Karpas-422 (cell line): ENCODE measurements at places on chromosomes 5 and 9.

GRCh38 chr5:16931334-16932110 lies 4.6 kb downstream of the MYO10 start:
- no peak for DNase-seq

DNA sequence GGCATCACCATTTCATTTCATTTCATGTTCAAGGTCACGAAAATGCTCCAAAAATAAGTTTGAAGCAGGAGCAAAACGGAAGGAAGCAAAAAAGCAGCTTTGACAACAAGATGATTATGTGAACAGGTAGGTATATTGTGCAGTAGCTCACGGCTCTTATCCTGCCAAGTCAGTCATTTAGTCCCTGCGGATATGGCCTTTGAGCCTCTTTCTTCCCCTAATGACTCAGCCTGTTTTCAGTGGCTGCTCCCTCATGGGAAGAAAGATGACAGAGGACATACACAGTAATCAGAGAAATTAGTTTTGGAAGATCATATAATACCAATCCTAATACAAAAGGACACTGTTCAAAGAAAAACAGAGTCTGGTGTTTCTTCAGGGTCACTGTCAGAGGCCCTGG lies 155.8 kb upstream of the GRAMD2B start:
- no peak for DNase-seq

- DNase-seq = no peak
These were observed 38.8 kb upstream of the SHB start for GRCh38 chr9:38107811-38108304.

DNA sequence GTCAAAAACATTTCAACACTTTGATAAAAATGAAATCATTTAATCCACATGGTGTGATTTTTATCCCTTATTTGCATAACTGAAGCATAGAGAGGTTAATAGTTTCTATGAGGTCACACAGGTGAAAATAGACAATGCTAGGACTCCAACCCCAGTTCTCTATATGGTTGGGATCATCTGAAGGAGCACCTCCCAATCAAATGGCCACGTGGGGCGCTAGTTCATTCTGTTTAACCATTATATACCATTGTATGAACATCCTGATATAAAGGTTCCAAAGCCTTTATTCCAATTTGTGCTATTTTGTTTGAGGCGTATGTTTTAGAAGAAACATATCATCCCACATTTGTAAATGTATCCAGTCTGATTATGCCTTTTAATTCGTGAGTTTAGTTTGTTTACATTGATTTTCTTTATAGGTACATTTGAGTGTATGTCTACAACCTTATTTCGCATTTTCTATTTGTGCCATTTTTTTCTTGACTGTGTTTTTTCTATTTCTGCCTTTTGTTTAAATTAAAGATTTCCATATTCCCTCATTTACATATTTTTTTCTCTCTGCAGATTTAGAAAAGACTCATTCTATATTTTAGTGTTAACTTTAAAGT lies 1092.0 kb downstream of the MAT2B start:
- DNase-seq = peak; percentile 68

GRCh38 chr5:96051401-96051830 lies 89.8 kb upstream of the ELL2 start:
- DNase-seq = no peak

- DNase-seq = peak; percentile 87
These were observed 825 bp upstream of the TOR4A start for GRCh38 chr9:137276473-137277328.

GRCh38 chr9:14221119-14221518 lies 92.8 kb downstream of the NFIB start:
- no peak for DNase-seq

DNA sequence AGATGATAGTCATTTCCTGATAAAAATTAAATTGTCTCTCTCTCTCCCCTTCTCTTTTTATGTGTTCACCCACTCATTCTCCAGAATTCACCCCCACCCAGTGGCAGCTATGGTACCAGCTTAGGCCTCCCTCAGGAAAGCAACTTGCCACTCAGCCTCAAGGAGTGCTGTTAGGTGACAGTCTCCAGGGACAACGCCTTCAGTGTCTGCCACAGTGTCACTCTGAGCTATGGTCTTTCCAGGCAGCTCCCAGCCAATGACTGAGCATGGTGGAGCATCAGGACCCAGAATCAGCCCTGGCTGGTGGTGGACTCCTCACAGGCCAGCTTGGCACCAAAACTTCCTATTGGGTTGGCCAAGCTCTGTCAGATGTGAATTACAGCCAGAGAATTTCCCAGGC lies 140.9 kb upstream of the PIK3R1 start:
- DNase-seq = no peak

DNA sequence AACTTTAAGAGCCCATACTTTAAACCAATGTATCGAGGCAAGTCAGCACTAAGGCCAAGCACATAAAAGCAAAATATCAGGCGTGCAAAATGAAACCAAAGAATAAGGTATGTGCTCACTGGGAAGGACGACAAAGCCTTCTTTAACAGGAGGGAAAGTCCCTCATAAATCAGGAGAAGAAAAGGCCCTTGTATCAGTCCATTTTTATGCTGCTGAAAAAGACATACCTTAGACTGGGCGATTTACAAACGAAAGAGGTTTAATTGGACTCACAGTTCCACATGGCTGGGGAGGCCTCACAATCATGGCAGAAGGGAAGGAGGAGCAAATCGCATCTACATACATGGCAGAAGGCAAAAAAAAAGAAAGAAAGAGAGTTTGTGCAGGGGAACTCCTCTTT lies 68.9 kb downstream of the UBE2QL1 start:
- no peak for DNase-seq

GRCh38 chr5:178739452-178740180 lies 9.2 kb upstream of the ZNF354A start:
- no peak for DNase-seq

- DNase-seq = no peak
These were observed 5.3 kb upstream of the TJP2 start for GRCh38 chr9:69168709-69169217.

DNA sequence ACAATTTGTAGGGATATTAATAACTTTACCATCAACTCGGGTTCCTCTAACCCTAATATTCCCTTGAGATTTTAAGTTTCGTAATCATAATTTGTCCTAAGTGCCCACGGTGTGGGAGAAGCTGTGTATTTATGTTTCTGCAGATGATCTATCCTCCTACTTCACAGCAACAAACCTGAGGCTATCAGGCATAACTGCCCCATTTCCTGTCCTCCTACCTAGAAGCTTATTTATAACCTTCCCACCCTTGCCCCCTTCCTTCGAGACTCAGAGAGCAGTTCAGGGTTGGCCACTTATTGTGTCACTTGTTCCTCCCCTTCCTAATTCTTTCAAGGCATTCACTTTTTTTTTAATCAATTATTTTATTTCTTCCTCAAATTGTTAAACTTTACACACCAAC lies 29.6 kb upstream of the LCP2 start:
- no peak for DNase-seq

GRCh38 chr5:127076315-127077129 lies 3.2 kb upstream of the C5orf63 start:
- DNase-seq = no peak

DNA sequence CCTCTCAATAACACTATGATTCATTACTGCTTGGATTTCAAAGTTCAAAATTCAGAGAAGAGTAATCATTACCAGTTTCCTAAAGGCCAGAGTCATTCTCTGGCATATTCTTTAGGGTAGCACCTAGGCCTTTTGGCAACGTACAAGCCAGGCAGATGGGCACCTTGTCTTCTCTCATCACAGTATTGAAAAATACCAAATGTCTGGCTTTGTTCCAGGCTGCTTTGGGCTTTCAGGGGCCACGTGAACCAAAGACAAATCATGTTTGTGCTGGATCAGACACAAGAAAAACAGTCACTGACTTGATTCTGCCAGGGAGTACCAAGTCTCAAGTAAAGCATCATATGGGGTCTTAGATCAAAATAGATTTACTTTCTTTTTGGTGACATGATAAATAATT lies 15.5 kb downstream of the MEGF9 start:
- no peak for DNase-seq

- DNase-seq = no peak
These were observed 3.7 kb downstream of the CDH6 start for GRCh38 chr5:31197183-31197582.

- no peak for DNase-seq
These were observed 324.8 kb downstream of the BNC2 start for GRCh38 chr9:16545639-16546038.

- no peak for DNase-seq
These were observed 76.8 kb downstream of the MVB12B start for GRCh38 chr9:126403397-126403796.

- no peak for DNase-seq
These were observed 25.4 kb upstream of the SUB1 start for GRCh38 chr5:32559921-32560320.

- DNase-seq = no peak
These were observed at the start of gene ADAMTSL2 for GRCh38 chr9:133534346-133535291. Gene ADAMTSL2 (plus strand): TSS chr9:133534704. CDS start chr9:133536713, 2,009 bp downstream.

GRCh38 chr5:65029178-65029577 lies 260.4 kb downstream of the CWC27 start:
- no peak for DNase-seq

- no peak for DNase-seq
These were observed 8.3 kb upstream of the ADRA1B start for GRCh38 chr5:159907689-159908590.

GRCh38 chr5:77420940-77421339 lies 71.2 kb downstream of the WDR41 start:
- DNase-seq = no peak

- no peak for DNase-seq
These were observed 49.7 kb downstream of the KIF24 start for GRCh38 chr9:34279411-34279810.

DNA sequence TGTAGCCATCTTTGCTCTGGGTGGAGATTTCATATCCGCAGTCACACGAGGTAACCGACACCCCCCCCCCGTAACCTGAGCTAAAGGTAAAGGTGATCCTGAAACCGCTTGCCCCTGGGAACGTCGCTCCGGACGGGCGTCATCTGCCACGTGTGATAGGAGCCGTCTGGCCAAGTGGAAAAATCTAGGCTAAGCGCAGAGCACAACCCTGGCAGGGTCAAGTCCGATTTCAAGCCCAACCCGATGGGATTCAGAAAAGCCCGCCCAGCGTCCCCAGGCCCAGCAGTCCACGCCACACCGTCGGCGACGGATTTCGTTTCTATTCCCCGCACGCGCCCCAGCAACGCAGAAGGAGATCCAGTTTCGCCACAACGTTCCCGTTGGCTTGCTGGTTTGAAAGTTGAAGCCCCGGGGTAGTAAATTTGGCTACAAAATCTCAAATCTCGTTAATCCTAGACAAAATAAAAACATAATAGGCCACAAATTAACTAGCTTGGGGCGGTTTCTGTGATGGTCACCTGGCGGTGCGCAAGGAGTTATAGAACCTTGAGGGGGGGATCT lies 32.4 kb upstream of the NFIB start:
- no peak for DNase-seq

DNA sequence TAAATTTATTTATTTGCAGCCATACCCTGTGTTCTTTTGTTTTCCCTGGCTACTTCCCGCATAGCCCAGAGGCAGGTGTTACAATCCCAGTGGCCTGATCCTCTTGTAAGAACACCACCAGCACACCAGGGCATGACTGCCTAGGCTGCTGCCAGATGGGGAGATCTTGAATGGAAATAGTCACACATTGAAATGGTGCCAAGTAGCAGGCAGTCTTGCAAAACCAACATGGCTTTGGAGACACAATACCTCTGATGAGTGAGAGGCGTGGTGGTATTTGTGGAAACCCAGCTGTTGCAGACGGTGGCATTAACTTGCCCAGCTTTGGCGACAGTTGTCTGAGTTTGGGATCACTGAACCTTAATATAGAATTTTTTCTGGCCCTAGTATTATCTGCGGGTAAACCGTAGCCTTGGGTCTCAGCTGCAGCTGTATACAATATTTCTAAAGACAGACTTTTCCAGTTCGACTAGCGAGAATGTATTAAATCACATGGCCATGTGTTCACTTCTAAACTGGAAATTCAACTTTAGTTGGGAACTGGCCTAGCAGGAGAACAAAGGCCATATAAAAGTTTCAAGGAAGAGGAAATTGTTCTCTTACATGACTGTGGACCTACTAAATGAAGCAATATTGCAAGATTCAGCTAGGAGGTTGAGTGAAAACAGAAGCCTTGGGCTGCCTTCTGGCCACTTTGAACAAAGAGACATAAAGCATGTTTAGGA lies 277.0 kb downstream of the SMARCA2 start:
- DNase-seq = peak; percentile 86

DNA sequence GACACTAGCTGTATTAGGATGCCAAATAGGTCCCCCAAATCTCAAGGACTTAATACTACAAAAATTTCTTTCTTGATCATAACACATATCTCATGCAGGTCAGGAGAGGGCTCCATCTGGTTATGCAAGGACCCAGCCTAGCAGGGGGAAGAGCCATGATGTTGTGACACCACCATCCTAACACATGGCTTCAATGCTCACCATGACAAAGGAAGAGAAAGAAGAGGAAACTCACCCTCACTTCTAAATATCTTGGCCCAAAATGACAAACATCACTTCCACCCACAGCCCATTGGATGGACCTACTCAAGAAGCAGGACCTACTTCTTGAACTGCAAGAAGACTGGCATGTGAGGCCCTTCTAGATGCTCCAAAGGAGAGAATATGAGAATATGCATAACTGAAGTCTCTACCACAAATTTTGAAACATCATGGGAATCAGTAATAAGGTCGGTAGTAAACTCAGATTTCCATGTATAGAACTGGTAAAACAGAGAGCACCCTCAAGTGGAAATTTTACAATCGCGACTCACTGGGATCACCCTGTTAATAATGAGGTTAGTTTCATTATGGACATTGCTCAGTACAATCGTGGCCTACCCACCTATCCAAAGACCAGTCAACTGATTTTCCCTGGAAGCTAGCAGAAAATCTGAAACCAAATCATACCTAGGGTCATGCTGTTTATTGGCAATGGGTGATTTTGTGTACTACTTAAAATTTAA lies 308.2 kb downstream of the ACTL7B start:
- no peak for DNase-seq

DNA sequence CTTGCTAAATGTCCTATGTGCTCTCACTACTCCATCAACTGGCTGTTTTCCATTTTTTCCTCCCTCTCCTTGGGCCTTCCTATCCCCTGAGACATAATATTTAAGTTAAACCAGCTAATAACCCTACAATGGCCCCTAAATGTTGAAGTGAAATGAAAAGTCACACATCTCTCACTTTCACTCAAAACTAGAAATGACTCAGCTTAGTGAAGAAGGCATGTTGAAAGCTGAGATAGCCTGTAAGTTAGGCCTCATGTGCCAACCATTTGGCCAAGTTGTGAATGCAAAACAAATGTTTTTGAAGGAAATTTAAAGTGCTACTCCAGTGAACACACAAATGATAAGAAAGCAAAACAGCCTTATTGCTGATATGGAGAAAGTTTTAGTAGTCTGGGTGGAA lies 48.8 kb upstream of the CDH10 start:
- DNase-seq = no peak

DNA sequence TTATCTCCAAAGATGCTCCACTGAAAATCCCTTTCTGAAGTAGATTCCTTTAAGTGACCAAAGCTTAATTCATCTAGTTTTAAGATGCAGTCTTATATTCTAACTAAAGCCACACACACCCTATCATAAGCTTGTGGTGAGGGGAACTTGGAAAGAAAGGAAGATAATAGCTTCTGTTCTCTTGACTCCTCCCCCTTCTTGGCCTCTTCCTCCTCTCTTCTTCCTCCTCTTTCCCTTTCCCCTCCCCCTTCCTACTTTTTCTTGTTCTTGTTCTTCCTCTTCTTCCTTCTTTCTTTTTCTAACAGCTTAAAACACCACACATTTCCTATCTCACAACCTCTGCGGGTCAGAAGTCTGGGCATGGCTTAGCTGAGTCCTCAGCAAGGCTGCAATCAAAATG lies 23.5 kb downstream of the IL7R start:
- DNase-seq = no peak
